Activated T-helper 1 cell treated with anti-CD3 and anti-CD28 coated beads, Interleukin-2, amount 50 U/mL, for 16 hours (primary cell): ENCODE measurements at places on chromosomes 1 and 21.

DNA sequence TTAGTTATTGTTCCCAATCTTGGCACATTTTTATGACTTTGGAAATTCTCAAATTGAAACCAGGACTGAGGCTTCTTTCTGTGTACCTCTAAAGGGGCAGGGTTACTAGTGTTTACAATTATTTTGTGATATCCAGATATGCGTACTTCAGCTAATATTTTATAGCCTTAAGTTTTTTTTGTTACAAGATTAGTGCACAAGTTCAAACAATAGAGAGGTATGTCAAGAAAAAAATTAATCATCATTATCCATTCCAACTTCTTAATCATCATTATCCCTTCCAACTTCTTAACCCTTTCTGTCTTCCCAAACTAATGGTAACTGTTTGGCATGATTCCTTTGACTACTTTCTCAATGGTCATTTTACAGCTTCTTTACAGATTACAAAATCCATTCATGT, 272.9 kb upstream of the C1orf105 start:
- no peak for DNase-seq

- no peak for DNase-seq
Measured at GRCh38 chr1:38738207-38738606, 121.4 kb downstream of the RRAGC start.

DNA sequence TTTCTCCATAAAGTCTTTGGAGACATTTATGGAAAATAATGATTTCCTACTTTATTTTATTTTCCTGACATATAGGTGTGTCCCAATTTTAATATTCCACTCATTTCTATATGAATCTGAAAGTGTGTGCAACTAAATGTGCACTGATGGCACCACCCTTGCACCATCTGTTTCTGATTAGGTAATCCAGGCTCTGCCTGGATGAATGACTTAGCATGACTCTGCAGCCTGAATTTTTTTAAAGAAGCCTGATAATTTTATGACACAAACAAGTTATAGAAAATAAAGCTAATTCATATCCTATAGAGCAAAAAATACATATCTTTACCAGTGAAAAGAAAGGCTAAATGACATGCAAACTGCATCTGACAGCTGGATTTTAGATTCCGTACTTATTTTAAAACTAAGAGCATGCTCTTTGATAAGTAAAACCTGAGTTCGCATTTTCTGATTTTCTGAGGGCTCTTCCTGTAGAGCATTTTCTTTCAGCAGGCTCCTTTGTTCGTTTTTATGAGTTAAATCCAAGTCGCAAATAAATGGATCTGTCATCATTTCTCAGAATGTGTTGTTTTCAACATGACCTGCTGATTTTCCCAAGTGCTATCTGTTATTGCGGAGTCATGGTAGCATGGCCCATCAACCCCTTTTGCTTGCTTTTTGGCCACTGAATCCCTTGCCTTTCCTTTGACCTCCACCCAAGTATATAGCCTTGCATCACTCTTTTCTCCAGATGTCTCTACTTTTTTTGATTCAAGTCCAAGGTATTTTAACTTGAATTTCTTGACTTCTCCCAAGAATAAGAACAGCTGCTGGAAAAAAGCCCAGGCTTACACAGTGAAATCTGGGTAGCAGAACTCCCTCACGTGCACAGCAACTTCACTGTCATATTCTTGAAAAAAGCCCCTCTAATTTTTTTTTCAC, 52.8 kb upstream of the LYPLAL1 start:
- DNase-seq = no peak

GRCh38 chr1:179781962-179782361, 38.9 kb downstream of the FAM163A start:
- no peak for DNase-seq

GRCh38 chr21:32096411-32096810, 182.4 kb downstream of the MIS18A start:
- DNase-seq = no peak

DNA sequence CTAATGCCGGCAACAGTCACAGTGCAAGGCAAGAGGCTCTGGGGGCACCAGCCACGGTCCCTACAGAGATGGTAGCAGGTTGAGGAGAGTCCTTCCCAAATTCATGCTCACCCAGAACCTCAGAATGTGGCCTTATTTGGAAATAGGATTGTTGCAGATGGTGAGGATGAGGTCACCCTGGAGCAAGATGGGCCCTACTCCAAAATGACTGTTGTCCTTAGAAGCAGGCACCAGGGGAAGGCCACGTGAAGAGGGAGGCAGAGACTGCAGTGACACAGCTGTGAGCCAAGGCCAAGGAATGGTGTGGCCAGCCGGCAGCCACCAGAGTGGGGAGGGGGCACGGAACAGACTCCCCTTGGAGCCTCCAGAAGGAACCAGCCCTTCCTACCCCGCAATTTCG, 70.8 kb upstream of the CLDN14 start:
- DNase-seq = no peak

DNA sequence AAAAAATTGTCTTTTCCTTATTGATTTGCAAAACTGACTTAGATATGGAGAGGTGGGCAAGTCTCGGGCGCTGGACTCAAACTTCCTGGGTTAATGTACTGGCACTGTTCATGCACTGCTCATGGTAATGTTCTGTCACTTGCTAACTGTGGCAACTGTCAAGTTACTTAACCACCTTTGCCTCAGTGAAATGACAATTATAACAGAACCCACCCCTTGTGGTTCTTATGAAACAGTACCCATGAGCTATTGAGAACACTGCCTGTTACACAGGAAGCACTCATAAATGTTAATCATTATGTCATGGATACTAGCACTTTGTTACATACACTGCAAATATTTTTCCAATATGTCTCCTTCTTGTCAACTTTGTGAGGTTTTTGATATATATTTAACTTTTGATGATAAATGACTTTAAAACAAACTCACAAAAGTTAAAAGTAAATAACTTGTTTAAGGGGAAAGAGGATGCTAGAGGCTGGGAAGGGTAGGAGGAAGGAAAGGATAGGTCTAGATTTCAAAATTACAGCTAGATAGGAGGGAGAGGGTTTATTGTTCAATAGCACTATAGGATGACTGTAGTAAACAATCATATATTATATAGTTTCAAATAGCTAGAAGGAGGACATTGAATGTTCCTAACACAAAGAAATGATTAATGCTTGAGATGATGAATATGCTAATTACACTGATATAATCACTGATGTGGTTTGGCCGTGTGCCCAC, 342.5 kb downstream of the ADGRL2 start:
- no peak for DNase-seq

DNA sequence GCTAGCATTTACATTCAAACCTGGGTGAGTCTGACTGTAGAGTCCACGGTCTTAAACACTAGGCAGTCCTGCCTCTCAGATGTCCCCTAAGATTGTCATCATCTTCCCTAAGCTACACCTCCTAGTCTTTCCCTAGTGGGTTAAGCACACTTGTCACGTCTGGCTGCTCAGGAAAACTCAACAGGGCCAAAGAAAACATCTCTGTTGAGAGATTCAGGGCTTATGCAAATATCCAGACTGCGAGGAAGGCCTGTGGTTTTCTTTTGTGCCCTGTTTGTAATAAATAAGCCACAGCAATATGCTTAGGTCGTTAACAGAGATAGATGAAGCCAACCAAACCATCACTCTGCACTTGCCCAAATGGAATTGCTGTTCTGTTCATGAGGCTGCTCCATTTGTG, 472.6 kb upstream of the DEPDC1 start:
- no peak for DNase-seq

- no peak for DNase-seq
Measured at GRCh38 chr1:150102986-150103385, 35.4 kb downstream of the VPS45 start.

DNA sequence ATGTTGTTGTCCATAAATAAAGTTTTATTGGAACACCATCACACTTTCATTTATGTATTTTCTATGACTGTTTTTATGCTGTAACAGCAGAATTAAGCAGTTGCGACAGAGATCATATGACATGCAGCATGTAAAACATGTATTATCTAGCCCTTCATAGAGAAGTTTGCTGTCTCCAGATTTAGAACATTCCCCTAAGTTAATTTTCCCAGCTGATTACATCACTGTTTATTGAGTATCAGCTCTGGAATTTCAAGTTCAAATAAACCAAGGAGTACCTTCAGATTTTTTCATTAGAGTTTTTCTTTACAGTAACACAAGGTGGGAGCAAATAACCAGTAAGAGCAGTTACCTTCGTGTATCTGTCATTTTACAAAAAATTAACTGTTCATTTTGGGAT, 792.8 kb downstream of the USP25 start:
- no peak for DNase-seq

- DNase-seq = no peak
Measured at GRCh38 chr1:66769512-66770229, 17.4 kb downstream of the DYNLT5 start.

- DNase-seq = no peak
Measured at GRCh38 chr1:85343612-85344255, 67.3 kb upstream of the BCL10 start.

GRCh38 chr1:15225461-15225860, 21.6 kb upstream of the FHAD1 start:
- no peak for DNase-seq

- no peak for DNase-seq
Measured at GRCh38 chr1:247347477-247348222, 16.0 kb upstream of the ZNF496 start.

DNA sequence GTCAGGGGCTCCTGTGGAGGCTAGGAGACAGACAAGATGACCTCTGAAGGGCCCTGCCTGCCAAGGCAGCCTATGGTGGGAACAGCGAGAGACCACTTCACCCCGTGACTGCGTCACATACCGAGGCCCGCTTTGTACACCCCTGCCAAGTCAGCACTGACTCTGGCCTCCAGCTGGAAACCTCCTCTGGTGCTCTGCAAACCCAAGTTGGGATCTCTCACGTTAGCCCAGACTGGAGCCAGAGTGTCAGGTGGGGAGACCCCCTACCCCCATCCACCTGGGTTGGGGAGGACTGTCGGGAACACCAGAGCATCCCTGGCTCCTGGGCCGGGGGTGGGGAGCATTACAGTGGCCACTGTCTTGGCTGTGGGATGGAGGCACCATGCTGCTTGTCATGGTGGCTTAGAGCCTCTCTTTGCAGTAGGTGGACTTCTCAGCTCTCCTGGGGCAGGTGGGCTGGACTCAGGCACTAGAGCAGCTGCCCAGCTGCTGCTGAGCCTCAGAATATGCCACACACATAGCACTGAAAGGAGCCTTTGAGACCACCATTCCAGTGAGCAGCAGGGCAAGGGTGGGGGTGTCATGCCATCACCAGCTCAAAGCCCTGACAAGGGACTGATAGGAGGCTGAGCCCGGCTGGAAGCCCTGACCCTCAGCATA, 50.4 kb downstream of the ELK4 start:
- no peak for DNase-seq

DNA sequence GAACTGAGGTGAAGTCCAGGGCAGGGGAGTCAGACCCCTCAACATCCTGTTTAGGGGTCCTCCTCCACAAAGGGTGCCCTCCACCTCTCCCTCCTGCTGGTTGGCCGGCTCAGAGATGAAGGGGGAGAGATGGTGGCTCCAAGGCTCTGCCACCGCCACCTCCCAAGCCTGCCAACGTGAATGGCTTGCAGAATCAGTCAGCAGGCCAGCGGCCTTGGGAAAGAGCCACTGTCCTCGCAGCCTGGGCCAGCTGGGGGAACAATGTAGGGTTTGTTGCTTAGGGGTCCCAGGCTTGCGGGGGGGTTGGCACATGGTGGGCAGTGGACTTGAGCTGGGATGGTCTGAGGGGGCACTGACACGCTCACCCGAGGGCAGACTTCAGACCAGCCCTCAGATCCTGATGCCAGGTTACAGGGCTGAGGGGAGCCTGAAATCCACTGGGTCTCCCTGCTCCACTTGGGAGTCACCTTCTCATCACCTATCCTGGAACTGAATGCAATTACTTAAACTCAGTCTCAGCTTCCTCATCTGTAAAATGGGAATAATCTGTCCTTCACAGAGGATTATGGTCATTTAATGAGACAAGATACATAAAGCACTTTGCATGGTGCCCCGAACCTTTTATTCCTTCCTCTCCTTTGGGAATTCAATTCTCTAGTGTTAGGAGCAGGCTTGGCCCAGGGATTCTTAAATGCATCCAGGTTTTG, 8.3 kb downstream of the GPR37L1 start:
- DNase-seq = no peak

DNA sequence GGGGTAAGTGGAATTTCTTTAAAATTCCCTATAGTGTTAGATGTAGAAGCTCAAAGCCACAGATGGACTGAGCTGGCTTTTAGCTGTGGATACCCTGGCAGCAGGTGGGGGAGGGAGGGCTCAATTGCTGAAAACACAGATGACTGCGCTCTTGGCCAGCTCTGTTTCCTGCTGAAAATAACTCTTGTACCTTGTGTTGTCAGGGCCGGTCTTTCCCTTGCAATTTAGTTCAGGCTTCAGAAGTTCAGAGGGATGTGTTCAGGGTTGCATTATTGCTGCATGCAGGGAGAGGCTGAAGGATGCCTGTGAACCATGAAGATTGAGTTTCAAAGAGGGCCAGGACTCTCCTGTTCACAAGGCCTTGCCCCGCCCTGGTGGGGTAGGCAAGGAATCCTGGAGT, 58.1 kb upstream of the GCLM start:
- DNase-seq = no peak

GRCh38 chr1:110464340-110464739, 13.4 kb downstream of the PROK1 start:
- DNase-seq = no peak

DNA sequence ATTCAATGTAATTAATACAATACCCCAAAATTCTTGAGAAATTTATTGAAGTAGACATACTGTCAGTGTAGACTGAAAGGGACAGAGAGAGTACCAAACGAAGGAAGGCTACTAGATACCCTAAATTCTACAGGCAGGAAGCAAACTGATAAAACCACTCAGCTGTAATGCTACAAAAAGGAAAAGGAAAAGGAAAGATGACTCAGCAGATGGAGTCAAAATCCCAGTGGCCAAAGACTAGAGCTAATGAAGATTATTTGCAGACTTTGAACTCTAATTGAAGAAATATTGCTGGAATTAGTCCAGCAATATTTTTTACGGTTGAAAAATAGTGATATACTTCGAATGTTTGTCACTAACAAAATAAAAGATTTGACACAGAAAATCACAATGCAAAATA, 671.9 kb downstream of the BRINP3 start:
- no peak for DNase-seq

- DNase-seq = peak; percentile 72
Measured at GRCh38 chr1:15430787-15431570, 7.3 kb upstream of the CTRC start.

- DNase-seq = no peak
Measured at GRCh38 chr1:159892944-159893343, 7.0 kb downstream of the CFAP45 start.

GRCh38 chr1:174112489-174113162, 46.7 kb upstream of the RABGAP1L start:
- DNase-seq = no peak

GRCh38 chr1:232431748-232432147, 198.2 kb downstream of the SIPA1L2 start:
- no peak for DNase-seq

GRCh38 chr21:43692949-43693348, 26.0 kb upstream of the PDXK start:
- DNase-seq = no peak

GRCh38 chr1:246139745-246140182, 367.3 kb downstream of the SMYD3 start:
- DNase-seq = no peak

- no peak for DNase-seq
Measured at GRCh38 chr1:116128664-116129063, 17.5 kb downstream of the MAB21L3 start.
